ENCODE measurements at places on chromosomes 7 and 10.
A peak's percentile ranks its signal among the peaks of the same experiment; 100 is the strongest.

GRCh38 chr10:124642088-124642710 lies 102.0 kb downstream of the FAM53B start:
- DNase-seq: no peak

- DNase-seq: no peak
These were observed 141.4 kb downstream of the MBL2 start for GRCh38 chr10:52631146-52631545.

GRCh38 chr7:156473476-156474240 lies 166.9 kb upstream of the RNF32 start:
- DNase-seq: peak; percentile 3

DNA sequence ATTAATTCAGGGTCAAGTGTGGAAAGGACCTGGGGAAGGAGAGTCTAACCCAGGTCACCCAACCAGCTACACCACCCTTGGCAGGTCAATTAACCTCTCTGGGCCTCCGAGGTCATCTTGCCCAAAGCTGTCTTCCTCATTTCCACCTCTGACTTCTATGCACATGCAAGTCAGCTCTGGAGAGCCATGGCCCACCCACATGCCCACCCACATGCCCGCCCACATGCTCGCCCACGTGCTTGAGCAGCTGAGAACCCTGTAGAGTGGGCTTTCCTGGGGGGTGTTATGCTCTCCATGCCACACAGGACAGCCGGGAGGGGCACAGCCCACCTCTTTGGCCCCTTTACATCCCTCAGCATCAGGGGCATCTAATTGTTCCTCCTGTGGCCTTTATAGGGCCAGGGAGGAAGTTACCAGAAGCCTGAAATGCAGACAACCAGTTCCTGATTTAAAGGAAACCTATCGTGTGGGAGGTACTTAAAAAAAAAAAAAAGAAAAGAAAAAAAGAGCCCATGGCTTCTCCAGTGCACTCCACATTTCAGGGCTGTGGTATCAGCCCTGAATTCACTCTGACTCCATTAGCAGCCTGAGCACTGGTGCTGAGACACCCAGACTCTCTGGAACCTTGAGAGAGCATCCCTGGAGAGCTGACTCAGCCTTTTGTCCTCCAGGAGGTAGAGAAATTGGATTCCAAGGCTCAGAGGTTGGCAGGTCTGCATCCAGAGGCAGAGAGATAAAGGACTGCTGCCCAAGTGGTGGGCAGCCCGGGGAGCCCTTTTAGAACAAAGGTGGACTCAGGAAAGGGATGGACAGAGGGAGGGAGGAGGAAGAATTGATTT lies 176.2 kb upstream of the ZMIZ1 start:
- DNase-seq: no peak

DNA sequence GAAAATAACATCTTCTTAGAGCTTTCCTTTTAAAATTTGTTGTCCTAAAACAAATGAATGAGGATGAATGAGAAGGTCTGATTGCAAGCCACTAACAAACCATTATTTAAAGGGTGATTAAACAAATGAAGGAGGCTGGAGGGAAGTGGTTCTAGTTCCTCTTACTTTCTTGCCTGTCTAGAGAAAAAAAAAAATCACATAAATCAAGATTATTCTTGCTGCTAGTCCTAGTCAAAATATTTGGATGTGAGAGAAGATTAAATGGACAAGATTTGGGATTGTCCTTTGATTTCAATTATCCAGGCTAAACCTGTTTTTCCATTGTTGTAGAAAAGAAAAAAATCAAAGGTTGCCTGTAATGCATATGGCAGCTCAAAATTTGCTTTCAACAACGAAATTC lies 3.3 kb downstream of the SKAP2 start:
- no peak for DNase-seq

DNA sequence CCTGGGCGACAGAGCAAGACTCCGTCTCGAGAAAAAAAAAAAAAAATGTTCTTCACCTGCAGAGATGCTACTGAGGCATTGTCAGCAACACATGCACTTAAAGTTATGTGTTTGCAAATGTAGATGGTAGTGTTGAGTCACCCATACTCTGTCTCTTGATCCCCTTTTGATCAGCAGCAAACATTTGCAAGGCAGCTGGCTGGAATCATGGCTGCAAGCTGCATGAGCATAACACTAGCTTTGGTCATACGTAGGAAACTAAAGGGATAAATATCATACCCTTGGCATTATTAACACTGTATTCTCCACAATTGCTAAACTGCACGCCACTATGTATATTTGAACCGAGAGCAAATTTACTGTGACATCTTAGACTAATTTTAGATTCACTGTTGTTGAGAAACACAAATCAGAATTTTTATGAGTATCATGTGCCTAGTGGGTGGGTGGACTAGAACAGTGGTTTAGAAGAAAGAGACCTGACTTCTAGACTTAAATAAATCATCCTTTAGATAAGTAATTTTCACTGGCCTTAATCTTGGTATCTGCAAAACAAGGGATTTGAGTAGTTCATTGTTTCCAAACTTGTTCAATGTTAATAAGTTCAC lies 229.3 kb upstream of the MEOX2 start:
- no peak for DNase-seq

GRCh38 chr10:58733436-58733835 lies 220.8 kb downstream of the BICC1 start:
- DNase-seq: no peak

GRCh38 chr7:141433698-141434097 lies 117.5 kb upstream of the AGK start:
- DNase-seq: no peak

DNA sequence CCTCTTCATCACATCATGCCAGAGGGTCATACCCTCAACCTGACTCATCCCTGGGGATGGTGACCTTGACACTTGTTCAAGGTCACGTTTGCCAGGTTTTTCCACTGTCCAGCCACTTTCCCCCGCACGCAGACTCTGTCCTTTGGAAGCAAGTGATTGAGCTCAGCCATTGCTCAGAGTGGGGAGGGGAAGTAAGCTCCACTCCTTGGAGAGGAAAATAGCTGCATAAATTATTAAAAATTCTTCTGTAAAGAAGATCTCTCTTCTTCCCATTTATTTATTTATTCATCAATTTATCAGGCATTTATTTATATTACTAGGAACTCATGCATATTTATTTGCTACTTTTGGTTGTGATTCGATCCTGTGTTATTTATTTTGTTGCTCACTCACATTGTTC lies 88.0 kb downstream of the GLRX3 start:
- no peak for DNase-seq

GRCh38 chr10:791639-792038 lies 102.2 kb upstream of the DIP2C start:
- no peak for DNase-seq

DNA sequence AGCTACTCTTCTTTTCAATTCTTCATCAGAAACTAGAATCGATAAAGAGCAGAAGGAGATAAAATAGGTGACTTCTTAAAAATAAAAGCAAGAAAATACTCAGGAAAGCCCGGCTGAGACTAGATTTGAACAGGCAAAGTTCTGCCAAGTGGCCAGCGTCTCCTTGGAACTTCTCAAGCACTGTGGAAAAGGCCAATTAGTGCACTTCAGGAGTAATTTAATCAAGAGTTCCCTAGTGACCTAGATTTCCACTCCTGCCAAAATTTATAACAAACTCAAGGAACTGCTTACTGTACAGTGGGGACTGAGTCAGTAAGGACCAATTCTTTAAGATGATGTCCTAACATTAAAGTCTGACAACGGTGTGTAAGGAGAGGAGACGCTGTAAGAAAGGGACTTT lies 57.3 kb downstream of the CHCHD3 start:
- DNase-seq: no peak

- DNase-seq: peak; percentile 11
These were observed 88.3 kb downstream of the CABCOCO1 start for GRCh38 chr10:61750943-61751471.

- DNase-seq: no peak
These were observed 45.6 kb downstream of the SPDYE5 start for GRCh38 chr7:75537731-75538130.

DNA sequence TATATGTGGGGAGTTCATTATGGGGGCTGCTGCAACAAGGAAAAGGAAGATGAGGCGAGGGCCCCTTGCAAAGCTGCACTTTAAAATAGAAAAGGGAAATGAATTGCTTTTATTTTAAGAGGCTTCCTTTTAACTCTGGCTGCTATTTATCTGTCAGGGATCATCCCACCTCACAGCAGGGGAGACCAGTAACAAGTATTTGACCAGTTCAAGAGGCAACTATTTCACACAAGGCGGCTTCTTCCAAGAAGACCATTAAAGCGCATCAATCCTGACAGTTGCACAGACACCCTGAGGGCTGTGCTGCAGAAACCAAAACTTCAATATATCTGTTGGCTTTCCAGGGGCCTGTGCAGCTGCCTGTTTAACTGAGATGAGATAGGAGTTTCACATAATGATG lies 1009.2 kb downstream of the SORCS3 start:
- DNase-seq: no peak

GRCh38 chr7:94311515-94311914 lies 83.2 kb upstream of the COL1A2 start:
- DNase-seq: no peak

DNA sequence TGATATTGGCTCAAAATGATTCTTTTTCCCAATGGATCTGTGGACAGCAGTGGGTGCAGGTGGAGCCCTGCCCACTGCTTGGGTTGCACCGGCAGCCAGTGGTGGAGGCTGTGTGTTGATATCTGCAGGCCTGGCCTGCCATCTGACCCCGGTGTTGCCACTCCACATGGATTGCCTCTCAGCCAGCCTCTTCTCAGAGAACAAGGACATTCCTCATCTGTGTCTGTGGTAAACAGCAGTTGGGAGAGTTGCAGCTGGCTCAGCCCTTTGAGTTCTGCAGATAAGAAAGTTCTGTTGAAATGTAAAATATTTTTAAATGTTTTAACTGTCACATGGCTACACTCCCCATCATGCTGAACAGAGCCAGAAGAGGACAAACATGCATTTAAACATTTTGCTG lies 374.9 kb upstream of the CELF2 start:
- DNase-seq: no peak

GRCh38 chr10:88097536-88097935 lies 234.1 kb downstream of the PTEN start:
- DNase-seq: no peak

DNA sequence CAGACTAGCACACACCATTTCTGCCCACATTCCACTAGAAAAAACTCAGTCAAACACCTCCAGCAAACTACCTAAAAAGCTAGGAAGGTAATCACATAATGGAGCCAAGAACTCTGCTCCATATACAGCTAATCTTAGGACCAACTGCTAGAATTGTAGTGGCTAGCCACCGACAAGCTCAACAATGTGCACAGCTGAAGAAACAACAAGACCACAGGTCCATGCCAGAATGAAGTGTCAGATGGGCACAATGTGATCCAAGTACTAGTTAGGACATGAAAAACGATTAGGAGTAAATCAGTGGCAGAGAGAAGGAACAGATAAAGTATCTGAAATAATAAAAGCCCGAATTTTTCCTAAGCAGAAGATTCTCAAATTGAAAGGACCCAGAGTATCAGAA lies 38.6 kb downstream of the TMEM106B start:
- no peak for DNase-seq

GRCh38 chr7:121027761-121028669 lies 39.5 kb downstream of the CPED1 start:
- DNase-seq: no peak

- DNase-seq: no peak
These were observed 156.7 kb downstream of the MAGI2 start for GRCh38 chr7:79296553-79297320.

DNA sequence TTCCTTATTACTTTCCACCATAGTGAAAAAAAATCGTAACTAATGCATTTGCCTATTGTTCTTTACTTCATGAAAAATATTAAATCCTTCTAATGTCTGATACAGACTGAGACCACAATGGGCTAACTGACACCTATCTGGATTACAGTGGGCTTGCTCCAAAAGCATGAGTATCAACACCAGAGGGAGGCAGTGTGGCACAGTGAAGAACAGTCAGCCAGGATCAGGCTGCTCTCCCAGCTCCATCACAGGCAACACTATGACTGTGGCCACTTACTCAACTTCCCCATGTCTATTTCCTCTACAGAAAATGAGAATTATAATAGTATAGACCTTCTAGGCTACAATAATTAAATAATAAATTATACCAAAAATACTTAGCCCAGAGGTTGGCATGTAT lies 97.2 kb downstream of the SLC25A13 start:
- no peak for DNase-seq

GRCh38 chr10:87771871-87772500 lies 46.0 kb downstream of the ATAD1 start:
- no peak for DNase-seq

DNA sequence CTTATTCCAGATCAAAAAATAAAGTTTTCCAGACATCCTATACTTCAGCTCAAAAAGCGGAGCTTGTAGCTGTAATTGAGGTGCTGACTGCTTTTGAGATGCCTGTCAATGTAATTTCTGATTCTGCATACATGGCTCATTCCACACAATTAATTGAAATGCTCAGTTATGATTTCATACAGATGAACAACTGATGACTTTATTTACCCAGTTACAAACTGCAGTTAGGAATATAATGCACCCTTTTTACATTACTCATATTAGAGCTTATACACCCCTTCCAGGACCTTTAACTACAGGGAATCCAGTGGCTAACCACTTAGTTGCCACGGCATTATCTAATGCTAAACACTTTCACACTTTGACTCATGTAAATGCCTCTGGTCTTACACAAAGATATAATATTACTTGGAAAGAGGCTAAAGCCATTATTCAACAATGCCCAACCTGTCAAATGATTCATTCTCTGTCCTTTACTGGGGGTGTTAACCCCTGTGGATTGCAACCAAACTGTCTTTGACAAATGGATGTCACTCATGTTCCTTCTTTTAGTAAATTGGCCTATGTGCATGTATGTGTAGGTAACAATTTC lies 147.3 kb downstream of the ZNF33B start:
- no peak for DNase-seq

- no peak for DNase-seq
These were observed 24.5 kb downstream of the FAM171A1 start for GRCh38 chr10:15346440-15347141.

DNA sequence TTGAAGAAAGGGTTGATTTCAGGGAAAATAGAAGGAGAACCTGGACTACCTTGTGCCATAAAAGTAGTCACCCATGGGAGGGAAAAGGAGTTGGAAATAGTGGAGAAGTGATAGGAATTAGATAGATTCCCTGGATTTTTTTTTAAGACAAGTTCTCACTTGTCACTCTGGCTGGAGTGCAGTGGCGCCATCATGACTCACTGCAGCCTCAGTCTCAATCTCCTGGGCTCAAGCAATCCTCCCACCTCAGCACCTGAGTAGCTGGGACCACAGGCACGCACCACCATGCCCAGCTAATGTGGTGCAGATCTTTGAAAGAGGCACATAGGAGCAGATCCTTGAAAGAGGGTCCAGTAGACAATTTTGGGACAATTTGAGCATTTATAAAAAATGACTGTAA lies 9.5 kb upstream of the BLNK start:
- DNase-seq: no peak
